CD14-positive monocyte (primary cell): ENCODE measurements at places on chromosomes 4 and X.
A peak's percentile ranks its signal among the peaks of the same experiment; 100 is the strongest.

DNA sequence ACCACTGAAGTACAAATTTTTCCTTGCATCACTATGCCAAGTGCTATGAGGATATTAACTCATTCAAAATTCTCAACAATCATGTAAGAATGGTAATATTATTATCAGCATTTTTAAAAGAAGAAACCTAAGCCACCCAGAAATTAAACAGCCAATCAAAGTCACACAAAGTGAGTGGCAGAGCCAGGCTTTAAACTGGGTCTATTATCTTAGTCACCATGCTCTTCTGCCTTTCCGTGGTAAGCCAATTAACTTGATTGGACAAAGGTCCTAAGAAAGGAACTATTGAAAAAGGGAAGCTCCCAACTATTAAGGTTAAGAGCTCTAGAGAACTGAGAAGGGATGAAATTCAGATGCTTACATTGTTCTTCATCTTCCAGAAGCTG lies 111.5 kb downstream of the ASB9 start:
- DNase-seq = peak; percentile 13

DNA sequence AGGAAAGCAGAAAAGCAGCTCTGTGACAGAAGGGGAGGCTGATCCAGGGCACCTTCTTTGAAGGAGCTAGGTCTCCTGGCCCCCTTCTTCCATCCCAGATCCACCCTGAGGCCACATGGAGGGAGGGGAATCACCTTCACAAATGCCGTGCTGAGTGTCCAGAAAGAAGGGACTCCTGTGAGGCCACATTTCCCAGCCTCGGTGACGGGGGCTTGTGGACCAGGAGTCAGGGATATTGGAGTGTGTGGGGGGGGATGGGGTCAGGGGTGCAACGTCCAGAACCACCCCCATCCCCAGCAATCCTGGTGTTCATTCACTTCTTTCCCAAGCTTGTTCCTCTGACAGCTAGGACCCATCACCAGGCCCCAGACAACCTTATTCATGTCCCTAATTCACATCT lies 4.7 kb downstream of the TIMM17B start:
- no peak for DNase-seq

DNA sequence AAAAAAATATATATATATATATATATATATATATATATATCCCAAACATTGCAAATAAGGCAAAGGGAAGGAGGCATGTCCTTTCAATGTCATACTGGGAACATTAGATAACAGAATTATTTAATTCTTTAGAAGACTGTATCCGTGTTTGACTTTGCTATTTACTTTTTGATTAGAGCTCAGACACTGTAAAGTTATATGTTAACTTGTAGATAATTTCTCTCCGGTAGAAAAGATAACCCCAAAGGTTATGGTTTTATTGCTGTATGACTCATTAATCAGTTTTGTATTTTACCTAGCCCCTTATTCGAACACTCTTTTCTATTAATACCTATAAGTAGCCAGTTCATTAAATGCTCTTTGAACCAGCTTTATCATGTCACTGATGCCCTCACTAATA lies 150.6 kb upstream of the DUSP21 start:
- DNase-seq = no peak

- DNase-seq = no peak
Observed at GRCh38 chrX:45036161-45036560, 163.2 kb downstream of the KDM6A start.

DNA sequence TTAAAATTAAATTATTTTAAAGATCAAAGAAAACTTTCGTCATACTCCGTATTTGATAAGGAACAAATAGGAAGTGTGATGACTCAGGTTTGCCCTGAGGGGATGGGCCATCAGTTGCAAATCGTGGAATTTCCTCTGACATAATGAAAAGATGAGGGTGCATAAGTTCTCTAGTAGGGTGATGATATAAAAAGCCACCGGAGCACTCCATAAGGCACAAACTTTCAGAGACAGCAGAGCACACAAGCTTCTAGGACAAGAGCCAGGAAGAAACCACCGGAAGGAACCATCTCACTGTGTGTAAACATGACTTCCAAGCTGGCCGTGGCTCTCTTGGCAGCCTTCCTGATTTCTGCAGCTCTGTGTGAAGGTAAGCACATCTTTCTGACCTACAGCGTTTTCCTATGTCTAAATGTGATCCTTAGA lies at the start of gene CXCL8:
TSS of gene CXCL8 (plus strand) at position 217 of the 426 bp plus-strand sequence. CDS start at position 307, 90 bp downstream.
- DNase-seq = peak; percentile 90

GRCh38 chr4:21366840-21367239 lies 581.7 kb downstream of the KCNIP4 start:
- no peak for DNase-seq

- DNase-seq = no peak
Observed at GRCh38 chr4:139469216-139469615, 15.3 kb downstream of the RAB33B start.

DNA sequence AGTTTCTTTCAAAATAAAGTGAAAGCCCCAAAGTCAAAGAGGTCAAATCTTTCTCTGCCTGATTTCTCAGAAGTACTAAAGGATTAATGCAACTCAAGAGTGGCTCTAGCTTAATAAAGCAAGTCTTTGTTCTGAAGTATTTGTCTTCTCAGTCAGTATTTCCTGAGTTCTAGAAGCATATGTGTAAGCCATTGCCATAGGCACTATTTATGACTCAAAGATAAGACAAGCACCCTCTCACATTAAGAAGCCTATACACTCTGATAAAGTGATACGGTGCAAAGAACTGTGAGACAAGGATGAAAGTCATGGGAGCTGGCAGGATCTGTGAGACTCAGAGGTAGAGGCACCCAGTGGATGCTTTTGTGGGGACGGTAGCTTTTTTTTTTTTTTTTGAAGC lies 60.9 kb downstream of the AASDH start:
- DNase-seq = no peak

GRCh38 chr4:151291485-151291884 lies 14.5 kb downstream of the PRSS48 start:
- DNase-seq = no peak

DNA sequence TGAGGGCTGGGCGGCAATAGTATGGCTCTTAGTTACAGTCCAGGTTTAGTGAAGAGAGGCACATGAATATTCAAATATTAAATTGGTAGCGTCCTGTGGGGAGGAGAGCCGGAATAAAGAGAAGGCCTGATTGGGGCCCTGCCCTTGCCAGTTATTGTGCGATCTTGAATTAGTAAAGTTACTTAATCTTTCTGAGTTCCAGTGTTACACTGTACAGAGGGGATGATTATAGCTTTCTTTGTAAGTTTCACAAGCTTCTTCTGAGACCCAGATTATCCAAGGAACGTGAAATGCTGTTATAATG lies 1.2 kb downstream of the METAP1 start:
- no peak for DNase-seq

DNA sequence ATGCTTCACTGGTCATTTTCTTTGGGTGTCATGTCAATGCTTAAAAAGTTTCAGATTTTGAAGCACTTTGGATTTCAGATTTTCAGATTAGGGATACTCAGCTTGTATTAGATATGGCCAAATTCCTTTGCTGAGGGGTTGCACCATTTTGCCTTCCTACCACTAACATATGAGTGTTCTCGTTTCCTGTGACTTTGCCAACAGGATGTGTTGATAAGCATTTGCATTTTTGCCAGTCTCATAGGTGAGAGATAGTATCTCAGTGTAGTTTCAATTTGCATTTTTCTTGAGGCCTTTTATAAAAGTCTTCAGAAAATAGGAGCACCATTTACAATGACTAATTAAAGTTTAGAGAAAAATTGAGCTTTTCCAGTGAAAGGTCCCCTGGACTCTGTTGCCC lies 71.6 kb upstream of the CLCN4 start:
- DNase-seq = no peak

DNA sequence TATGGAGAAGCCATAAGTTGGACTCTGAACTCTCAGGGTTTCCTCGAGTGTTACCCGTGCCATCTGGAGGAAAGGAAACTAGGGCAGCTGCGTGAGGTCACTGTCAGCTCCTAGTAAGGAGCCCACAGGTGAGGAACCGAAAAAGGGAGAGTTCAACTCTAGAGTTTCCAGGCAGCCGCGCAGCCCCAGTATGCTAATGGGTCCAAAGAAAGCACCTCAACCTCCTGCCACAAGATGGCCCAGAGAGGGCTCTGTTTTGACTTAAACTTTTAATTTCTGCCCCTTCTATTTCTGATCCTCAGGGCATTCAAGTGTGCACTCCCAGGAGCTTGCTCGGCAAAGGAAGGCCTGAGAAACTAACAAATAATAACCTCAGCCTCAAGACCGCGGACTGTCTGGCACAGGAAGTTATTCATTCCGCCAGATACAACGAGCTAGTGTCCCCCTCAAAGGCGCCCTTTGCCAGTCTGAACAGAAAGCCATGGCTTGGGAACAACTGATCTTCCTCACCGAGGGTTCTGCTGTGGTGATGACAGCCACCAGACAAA lies 13.9 kb downstream of the SCARB2 start:
- DNase-seq = peak; percentile 20

DNA sequence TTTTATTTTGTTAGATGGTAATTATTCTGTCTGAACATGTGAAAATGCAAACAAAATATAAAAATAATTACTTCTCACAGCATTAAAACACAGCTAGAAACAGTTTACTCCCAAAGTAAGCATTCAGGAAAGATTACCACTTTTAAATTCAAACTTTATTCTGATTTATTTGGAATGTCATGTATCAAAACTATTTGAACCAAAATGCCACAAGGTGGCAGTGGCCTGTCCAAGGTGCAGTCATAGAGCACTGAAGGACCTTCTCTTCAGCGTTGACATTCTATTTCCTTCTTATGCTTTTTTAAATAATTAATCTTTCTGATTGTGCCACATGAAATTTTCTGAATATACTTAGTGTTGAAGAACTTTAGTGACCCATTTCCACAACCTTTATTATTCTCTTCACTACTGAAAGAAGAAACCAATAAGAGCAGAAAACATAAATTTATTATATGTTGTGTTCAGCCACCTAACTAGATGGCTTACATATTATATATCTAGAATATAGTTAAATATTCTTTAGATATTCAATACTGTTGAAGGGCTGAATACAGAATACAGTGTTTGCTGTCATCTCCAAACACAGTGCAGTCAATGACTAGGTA lies 283.6 kb downstream of the CFAP299 start:
- no peak for DNase-seq

- no peak for DNase-seq
Observed at GRCh38 chrX:118325453-118325852, 20.5 kb upstream of the WDR44 start.

GRCh38 chrX:133633162-133633561 lies 217.9 kb upstream of the GPC4 start:
- DNase-seq = no peak

DNA sequence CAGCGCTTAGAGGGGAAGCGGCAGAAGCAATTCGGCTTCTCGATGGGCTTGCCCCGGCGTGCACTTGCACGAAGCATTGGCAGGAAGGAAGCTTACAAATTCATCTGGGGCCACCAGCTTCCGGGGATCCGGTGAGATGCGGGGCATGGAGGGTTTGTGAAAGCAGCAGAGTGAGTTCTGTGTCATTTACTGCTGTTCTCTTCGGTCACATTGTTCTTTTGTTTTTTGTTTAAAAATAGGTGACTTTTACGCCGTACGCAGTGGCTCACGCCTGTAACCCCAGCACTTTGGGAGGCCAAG lies 47.0 kb downstream of the ASMT start:
- DNase-seq = no peak

GRCh38 chrX:39137363-39137954 lies 336.2 kb downstream of the MID1IP1 start:
- DNase-seq = no peak

- no peak for DNase-seq
Observed at GRCh38 chr4:75345423-75345822, 168.8 kb downstream of the RCHY1 start.

DNA sequence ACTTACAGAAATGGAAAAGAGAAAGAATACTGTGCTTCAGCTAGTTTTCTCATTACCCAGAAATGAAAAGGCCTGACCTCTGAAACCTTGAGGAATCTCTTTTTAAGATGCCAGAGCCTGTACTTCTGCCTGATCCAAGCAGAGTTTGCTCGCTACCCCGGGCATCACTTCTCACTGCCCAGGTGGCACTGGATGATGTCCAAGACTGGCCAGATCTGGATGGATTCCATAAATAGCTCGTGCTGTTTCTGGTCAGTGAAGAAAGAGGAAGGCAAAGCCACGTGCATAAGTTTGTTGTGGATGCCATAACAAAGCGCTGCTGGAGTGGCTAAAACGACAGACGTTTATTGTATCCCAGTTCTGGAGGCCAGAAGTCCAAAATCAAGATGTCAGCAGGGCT lies 133.5 kb downstream of the TBL1X start:
- DNase-seq = no peak

DNA sequence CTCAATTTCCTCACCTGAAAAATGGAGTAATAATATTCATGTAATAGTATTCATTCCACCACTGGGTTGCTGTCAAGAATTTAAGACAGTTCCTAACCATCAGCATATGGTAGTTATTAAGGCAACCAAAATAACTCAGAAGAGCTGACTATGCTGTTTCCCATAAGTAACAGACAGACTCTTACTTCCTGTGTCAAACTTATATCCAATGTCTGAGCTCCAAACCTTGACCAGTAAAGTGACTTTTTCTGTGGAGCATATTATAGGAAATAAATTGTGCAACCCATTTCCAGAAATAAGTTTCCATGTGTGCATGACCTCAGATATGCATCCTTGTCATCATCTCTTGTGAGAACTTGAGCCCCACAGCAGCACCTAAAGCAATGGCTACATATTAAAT lies 78.8 kb downstream of the HADH start:
- no peak for DNase-seq

GRCh38 chrX:49725923-49726904 lies 30.4 kb upstream of the PAGE1 start:
- no peak for DNase-seq

DNA sequence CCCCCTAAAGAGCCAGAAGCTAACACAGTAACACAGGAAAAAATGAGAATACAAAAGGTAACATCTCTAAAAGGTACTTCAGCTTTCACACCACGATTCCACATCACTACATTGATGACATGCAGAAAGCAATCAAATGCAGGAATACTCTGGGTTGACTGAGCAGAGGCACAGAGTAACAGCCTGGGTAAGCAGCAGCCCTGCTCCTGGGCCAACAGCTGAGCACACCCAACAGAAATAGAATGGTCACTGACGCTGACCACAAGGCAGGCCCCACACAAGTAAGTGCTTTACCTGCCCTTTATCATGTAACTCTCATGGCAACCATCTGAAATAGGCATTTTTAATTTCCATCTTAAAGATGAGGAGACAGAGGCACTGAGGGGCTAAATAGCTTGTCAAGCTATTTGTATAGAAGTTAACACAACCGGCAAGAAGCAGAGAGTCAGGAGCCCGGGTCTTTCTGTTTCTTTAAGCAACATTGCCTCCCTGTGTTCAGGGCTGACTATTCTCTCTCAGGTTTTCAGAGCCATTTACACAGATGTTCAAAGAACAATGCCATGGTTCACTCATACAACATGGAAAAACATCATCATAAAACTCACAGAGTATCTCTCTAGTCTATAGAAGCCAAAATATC lies 168.9 kb downstream of the ZNF674 start:
- no peak for DNase-seq

DNA sequence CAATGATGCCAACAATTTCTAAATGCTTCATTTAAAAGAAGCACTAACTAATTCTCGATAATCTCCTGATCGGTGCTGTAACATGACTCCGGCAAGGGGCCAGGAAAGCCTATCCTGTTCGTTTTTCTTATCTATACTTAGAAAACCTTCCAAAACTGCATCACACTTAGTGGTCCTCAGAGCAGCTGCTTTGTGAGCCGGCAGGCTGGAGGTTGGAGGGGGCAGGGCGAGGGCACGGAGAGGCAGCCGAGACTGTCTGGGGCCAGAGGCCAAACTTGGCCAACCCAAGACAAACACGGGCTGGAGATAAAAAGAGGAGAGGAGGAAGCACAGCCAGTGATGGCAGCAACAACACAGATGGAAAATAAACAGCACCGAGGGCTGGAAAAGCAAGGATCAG lies 455.7 kb downstream of the BCOR start:
- DNase-seq = no peak

GRCh38 chrX:124015721-124016120 lies 54.2 kb downstream of the STAG2 start:
- no peak for DNase-seq
